Peyer's patch (tissue), 4 donors: ENCODE measurements at places on chromosomes 7 and 10. TPM values are rescaled to one million over a fixed set of nuclear protein-coding genes. Genes with fewer than 3 reads are reported as not detected.

DNA sequence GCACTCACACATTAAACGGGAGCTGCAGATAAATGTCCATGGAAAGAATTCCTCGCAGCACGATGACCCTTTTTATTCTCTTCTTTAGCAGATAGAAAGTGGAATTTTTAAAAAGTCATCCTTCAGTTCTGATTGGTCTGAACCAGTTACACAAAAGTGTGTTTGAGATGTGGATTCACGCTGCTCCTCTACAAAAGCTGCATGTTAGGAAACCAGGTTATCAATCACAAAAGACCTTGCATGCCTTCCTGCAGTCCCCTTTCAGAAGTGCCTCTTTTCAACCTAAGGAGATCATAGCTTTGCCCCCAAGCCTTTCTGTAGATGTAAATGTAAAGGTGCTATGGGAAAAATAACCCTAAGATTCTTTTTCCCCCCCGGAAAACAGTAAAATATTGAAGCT, 299.7 kb downstream of the PLXDC2 start:
- DNase-seq: no peak

GRCh38 chr10:70651661-70652060, 20.6 kb upstream of the ADAMTS14 start:
- no peak for DNase-seq

GRCh38 chr7:69738396-69738951, 140.2 kb downstream of the AUTS2 start:
- no peak for DNase-seq

- DNase-seq: no peak
These were observed 75.1 kb downstream of the OAT start for GRCh38 chr10:124343351-124344265.

- DNase-seq: no peak
These were observed 62.8 kb upstream of the CUX1 start for GRCh38 chr7:101754424-101755159.

DNA sequence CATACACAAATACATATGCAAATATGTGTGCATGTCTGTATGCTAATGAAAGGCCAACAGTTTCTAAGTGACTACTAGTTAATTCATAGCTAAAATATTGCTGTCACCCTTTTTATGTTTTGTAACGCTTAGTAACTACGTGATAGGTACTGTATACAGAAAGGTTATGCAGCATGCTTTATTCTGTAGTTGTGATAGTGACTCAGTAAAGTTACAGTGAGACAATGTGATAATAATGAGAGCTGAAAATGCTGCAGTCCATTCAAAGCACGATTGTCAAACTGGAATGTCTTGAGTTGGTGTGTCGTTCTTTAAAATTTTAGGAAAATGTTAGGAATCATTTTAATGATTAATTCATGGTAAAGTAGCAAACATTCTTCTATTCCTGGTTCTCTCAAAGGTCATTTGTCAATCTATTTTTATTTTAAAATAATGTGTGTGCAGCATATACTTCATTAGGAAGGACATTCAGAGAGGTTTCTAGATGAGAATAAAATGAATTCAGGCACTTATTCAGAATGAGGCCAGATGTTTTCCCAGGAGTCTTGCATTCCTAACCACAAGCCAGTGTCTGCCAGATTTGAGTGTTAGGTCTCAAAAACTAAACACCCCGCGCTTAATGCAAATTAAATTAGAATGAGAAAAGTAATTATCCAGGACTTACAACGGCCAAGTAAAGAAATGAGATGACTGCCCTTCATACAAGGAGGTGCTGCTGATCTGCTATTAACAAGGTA, 408.8 kb upstream of the FZD8 start:
- DNase-seq: no peak

- no peak for DNase-seq
These were observed 493.9 kb downstream of the GLRX3 start for GRCh38 chr10:130630135-130630534.

- no peak for DNase-seq
These were observed 32.2 kb downstream of the CALML5 start for GRCh38 chr10:5467207-5467535.

- no peak for DNase-seq
These were observed 683 bp downstream of the CHAT start for GRCh38 chr10:49614242-49615198.

- DNase-seq: no peak
These were observed 533.2 kb upstream of the POM121L12 start for GRCh38 chr7:52502281-52502680.

DNA sequence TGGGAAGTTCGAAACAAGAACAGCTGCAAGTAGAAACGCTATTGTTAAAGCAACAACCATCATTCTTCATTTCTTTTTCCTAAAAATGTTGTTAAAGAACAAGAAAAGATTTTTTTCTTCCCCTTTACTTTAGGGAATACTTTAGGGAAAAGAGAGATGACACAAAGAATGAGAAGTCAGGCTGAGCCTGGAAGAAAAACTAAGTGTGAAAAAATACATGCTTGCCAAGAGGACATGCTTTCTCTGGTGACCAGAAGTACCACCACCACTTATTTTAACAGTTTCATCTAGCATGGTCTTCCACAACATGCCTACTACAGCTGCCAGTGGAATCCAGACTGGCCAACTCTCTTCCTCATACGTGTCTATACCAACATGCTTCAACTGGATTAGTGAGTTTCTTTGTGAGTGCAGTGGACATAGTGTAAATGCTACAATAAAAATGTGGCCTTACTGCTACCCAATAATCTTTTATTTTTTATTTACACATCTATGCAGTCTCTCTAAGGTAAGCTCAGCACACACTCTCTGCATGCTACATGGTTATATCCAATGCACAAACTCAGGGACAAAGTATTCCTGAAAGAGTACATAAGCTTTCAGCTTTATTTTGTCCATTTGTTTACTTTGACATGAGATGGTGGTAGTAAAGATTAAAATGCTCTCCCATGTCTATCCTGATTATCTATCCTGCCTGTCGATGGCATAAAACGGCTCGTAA, 196.2 kb downstream of the TAX1BP1 start:
- DNase-seq: no peak

NOS3 gene
- total RNA-seq: 18.2 TPM

FOXI2 gene
- total RNA-seq: not detected
